ENCODE measurements at places on chromosomes 6 and 20.

GRCh38 chr6:56642366-56643261, at the start of gene DST:
Gene DST (minus strand): TSS chr6:56642889.
- no peak for DNase-seq

GRCh38 chr6:41777551-41778285, 2.0 kb downstream of the FRS3 start:
- no peak for DNase-seq

DNA sequence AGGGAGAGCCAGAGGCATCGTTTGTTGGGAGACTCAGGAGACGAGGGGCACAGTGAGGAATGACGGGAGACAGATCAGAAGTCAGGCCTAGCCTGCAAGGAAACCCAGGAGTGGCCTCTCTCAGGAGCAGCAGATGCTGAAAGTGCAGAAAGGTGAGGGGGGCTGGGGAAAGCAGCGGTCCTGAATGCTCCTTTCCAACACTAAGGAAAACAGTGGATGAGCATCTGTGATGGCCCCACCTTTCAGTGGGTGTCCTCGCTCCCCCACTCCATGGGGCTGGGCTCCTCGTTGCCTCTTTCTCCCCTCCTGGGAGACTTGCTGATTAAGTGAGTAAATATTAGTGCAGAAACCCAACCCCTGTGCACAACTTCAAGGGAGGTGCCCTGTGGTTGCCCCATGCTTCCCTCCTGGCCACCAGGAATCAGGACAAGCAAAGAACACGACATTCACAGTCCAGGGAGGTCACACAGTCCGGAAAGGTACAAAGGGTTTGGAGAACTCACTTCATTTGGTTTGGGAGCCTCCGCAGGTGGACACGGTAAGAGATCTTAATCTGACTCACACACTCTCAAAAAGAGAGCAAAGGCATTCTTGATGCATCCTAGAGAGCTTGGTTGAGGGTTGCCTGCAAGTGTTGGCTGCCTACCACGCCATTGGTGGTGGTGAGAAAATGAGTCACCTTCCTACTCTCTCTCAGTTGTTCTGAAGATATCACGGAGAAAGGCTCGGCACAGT, 9.7 kb upstream of the BPIFB1 start:
- DNase-seq = no peak

DNA sequence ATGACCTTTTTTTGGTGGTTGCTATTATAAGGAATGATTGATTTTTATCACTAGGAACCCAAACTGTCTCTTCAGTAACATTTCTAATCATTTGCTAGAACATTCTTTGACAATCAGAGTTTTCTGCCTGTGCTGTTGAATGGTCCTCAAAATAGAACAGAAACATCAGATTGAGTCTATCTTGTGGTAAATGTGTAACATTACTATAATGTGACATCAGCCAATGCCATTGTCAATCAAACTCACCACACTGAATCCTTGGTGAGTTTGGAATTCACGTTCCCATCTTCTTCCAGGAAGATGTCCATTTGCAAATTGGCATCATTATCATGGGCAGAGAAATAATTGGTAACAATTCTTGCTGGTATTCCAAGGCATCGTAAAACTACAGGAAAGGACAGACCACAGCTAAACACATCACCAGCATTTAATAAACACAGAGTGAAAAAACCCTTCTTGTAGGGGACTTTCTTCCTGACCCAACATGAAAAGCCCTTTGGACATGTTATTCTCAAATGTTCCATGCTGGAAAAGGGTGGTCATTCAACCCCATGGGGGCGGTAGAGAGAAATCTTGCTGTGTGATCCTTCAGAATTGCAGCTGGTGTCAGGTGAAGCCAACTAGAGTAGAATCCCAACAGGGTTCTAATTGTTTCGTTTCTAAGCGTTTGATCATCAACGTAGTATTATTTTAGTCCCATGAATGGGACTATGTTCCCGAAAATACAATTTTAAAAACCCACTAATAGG, 98.5 kb downstream of the F13A1 start:
- DNase-seq = no peak

GRCh38 chr20:62736407-62737071, 27.9 kb downstream of the NTSR1 start:
- DNase-seq = no peak

DNA sequence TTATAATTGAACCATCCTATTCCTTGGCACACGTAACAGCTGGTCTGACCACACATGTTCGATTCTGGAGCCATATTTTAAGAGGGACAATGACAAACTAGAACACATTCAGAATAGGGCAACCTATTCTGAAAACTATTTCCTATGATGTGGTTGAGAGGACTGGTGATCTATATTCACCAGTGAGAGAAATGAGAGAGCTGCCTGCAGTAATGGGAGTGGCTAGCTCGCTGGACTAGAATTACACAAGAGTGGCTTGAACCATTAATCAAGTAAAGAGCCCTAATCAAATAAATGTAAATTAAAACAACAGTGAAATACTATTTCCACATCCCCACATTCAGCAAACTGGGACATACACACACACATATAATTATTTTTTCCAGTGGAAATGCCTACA, 55.3 kb upstream of the LY86 start:
- no peak for DNase-seq

- DNase-seq = no peak
Observed at GRCh38 chr6:8434727-8435092, 635 bp downstream of the SLC35B3 start.

- DNase-seq = no peak
Observed at GRCh38 chr6:49401063-49401462, 62.0 kb downstream of the MMUT start.

GRCh38 chr6:136604928-136605510, 54.8 kb upstream of the MAP7 start:
- no peak for DNase-seq

DNA sequence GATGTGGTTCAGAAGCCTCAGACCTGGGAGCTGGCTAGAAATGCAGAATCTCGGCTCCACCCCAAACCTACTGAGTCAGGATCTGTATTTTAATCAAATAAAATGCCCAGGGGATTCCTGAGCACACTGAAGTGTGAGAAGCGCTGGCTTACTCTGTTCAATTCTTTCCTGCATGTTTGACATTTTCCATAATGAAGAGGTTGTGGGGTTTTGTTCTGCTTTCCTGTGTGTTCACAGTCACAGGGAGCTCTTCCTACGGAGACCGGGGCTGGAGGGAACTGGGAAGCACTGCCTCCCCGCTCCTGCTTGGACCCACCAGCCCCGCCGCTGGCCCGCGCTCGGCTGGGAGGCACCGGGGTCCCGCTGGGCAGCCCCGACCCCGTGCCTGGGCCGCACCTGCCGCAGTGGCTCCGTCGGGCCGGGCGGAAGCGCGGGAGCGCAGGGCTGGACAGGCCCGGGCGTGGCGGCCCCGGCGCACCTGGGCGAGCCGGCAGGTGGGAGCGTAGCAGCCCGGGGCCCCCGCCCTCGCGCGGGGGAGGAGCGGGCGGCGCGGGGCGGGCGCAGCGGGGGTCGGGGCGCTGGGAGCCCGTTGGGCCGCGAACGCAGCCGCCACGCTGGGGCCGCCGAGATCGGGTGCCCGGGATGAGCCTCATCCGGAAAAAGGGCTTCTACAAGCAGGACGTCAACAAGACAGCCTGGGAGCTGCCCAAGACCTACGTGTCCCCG, at the start of gene MAPK13:
TSS of gene MAPK13 (plus strand) at position 573 of the 726 bp plus-strand sequence. CDS start at position 643, 70 bp downstream.
- DNase-seq = no peak

DNA sequence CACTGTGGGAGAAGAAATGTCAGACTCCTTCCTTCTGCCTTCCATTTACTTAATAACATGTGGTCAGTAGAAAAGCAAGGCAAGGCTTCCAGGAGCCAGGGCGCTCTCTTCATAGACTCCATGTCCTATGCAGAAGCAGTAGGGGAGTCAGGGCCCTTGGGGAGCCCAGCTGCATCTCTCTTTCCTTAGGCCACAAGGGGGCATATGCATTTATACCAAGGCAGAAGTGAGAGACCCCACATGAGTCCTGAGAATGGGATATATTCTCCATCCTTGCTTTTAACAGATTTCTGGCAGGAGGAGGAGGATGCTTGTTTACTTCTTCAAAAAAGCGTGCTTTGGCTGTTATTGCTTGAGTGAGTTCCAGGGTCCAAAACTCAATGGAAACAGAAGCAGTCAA, 198.5 kb downstream of the HIVEP2 start:
- DNase-seq = no peak

- DNase-seq = no peak
Observed at GRCh38 chr6:85493389-85493788, 43.5 kb downstream of the NT5E start.

DNA sequence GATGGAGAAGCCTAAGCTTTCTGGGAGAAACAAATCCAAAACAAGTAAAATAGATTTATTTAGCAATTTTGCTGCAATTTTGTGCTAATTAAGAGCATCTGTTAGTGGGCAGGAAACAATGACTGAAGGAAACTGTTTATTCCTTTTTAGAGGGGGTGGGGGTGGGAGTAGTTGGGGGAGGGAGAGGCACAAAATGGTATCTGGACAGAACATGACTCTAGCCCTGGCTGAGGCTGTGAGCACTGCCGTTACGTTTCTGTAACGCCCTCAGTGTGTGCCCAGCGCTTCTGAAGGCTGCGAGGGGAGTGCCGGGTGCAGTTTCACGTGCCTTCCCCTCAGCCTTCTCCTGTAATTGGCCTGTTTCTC, 28.8 kb downstream of the METTL24 start:
- no peak for DNase-seq

DNA sequence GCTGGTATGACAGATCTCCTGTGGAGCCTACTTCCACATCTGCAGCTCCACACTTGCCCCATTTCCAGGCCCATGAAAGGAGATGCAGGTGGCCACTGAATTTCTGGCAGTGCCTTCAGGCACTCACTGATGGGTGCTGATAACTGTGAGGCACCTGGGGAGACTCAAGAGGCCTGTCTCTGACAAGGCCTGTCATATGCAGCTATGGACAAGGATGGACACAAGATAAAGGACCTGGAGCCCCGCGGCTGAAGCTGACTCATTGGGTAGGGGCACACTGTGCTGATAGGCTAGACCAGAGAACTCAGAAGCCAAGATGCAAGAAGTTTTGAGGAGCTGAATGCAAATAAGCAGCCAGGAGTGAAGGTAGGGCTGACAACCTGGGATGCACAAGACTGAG, 81.0 kb upstream of the LRFN2 start:
- no peak for DNase-seq

- no peak for DNase-seq
Observed at GRCh38 chr20:39312676-39313075, 350.5 kb downstream of the DHX35 start.

DNA sequence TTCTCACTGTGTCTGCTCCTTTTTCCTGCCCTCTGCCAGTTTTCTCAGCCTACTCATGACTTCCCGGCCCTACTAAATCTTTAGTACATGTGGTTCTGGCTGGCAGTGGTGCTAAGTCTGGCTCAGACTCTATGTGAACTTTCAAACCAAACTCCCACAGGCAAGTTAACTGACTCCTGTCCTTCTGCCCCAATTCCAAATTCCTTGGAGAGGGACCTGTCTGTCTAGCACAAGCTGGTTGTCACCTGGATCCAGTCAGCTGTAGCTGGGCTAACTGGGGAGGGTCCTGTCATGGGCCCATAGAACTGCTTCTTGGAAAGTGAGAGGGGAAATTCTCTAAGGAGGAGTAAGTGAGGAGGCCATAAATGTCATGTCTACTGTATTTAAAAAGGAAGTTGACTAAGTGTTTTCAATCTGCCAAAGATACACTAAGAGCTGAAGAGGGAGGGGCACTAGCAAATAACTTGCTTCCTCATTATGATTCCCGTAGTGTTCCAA, 240.1 kb downstream of the KCNQ5 start:
- DNase-seq = no peak

DNA sequence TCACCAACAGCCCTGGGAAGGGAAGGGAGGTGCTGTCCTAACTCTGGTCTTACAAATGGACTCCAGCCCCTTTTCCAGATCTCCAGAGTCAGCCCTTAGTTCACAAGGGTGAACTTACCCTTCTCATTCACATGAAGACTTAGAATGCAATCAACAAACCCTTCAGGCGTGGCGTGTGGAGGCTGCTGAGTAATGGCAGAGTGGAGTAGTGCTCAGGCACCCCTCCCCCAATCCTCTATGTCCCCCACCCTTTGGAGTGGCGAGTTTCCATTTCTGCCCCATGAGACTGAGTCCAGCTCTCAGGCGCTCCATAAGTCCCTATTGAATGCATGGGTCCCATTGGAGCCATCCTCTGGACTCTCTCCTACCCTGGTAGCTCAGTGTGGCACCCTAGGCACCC, 3.3 kb downstream of the SNAI1 start:
- no peak for DNase-seq

DNA sequence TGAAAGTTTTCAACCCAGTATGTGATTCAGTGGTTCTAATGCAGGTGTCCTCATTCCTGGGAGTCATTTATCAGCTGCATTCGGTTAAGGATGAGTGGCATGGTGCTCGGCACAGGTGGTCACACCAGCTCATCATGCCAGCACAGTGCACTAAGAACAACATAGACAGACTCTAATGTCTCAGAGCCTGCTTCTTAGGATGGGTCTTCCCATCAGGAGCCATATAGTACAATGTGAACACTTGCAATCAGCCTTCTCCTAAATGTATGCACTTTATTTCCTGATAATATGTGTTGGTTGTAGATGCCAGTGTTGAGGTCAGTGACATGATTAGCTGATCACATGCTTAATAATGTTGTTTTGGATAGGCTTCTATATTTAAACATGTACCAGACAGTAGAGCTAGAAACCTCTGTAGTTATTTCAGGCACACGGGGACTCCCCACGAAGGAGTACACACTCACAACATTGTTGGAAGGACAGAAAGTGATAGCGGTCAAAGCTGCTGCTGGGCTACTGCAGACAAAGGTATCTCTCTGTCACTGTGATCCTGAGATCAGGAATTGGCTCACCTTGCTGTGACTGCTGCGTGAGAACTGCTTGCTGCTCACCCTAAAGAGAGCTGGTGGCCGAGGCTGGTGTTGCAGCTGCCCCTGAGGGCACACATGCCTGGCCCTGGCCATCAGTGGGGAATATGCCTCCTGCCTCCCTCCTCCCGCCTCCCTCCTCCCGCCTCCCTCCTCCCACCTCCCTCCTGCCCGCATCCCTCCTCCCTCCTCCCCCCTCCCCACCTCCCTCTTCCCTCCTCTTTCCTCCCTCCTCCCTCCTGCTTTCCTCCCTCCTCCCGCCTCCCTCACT, 195.4 kb downstream of the SMOC2 start:
- DNase-seq = no peak

DNA sequence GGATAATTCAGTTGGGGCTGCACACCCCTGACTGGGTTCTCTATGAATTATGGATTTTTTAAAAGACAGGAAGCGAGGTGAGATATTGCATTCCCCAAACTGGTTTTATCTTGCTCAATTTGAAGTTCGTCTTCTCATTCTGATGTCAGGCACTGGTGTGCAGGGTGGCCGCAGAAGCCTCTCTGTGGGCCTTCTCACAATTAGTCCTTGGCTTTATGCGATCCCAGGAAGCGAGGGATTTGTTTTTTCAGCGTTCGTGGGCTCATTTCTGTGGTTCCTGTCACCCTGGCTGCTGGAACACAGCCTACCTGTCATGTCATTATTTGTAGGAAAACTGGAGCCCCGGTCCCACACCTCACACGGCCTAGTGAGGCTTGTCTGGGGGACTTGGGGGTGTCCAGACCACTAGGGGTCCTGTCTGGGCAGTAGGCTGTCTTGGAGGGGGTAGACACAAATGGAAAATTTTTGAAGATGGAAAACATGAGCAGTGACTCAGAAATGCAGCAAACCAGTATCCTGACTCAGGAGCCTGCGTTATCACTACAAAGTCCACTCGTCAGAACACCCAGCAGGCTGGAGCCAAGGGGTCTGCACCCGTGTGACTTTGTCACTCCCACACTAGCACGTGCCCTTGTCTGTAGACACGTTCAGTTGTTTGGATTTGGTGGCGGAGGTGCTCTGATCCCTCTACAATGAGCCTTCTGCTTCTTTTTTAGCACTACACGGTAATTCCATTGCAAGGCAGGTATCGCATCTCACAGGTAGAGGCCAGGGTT, 42.2 kb downstream of the GNAS-AS1 start:
- DNase-seq = no peak

- DNase-seq = no peak
Observed at GRCh38 chr20:36201198-36201597, 35.1 kb upstream of the AAR2 start.
